ENCODE measurements at places on chromosomes 1 and 21.

DNA sequence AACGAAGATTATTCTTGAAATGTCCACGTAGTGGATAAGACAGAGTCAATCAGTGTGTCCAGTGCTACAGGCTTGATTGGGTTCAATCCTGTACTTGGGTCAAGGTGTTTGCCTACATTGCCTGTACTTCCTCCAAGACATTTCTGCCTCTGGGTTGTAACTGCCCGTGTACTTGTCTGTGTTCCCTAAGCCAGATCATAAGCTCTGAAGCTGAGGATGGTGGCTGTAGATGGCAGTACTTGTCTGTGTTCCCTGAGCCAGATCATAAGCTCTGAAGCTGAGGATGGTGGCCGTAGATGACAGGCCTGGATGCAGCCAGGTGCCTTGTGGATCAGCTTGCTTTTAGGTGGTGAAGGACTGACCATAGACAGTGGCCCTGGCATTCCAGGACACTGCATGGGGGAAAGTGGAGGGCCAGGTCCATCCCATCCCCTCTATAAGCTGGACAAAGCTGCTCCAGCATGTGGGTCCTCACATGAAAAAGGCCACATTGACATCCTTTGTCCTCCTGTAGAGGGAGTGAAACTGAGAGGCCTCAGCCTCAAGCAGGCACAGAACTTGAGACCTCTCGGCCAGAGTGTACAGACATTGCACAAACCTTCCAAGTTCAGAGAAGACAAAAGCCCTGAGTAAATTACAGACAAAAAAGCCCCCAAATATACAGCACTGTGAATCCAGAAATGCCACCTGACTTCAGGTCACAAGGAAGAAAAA lies 2.0 kb upstream of the SRM start:
- DNase-seq: no peak

- DNase-seq: no peak
These were observed 116.0 kb downstream of the TOMM20 start for GRCh38 chr1:235012436-235013210.

- no peak for DNase-seq
These were observed 8.1 kb upstream of the LBR start for GRCh38 chr1:225435957-225436392.

DNA sequence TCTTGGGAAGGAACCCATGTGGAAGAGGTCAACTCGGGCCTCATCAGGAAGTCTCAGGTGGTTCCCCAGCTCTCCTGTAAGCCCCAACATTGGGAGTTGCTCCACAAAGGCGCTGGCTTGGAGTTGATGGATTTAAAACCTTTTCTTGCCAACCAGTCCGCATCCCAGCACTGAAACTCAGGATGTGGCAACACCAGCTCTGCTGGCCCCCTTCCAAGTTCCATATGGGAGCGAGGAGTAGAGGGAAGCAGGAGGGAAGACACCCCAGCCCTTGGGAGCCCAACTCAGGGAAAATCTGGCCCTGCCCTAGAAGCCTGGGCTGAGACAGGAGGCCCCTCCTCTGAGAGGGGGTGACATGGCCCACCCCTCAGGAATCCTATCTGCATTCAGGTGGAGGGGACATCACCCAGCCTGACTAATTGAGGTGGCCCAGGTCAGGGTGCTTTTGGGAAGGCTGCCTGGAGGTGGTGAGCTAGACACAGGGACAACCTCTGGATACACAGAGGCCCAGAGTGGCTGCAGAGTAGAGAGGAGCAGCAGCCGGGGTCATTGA lies 33.1 kb upstream of the DMBX1 start:
- no peak for DNase-seq

- peak; percentile 54 for DNase-seq
These were observed 140.1 kb upstream of the FMN2 start for GRCh38 chr1:239951511-239952140.

DNA sequence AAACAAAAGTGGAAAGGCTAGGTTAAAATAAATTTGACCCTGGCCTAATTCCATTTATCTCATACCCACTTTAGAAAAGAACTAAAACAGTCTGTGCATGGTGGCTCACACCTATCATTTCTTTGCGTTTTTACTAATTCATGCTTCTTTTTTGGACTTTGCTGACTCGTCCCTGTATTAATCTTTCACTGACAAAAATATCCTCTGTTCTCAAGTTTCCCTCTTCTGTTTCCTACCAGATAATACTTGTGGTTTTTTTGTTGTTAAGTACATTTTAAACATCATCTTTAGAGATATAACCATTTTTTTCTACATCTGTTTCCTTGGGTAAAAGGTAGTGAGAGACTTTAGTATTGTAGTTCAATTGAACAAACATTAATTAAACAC lies 11.5 kb downstream of the CNST start:
- DNase-seq: no peak
